Brain (organoid and tissue), 16 donors: ENCODE measurements at places on chromosomes 6 and 20. TPM values are rescaled to one million over a fixed set of nuclear protein-coding genes. Genes with fewer than 3 reads are reported as not detected.

The ADGRG6 gene
- polyA plus RNA-seq, result 0.42 TPM

The CST2 gene
- polyA plus RNA-seq, result not detected

The SLC22A7 gene
- polyA plus RNA-seq, result not detected

The ADGB gene
- polyA plus RNA-seq, result not detected

The CDYL gene
- polyA plus RNA-seq, result 27.8 TPM

The CSNK2A1 gene
- polyA plus RNA-seq, result 120 TPM

The NPBWR2 gene
- polyA plus RNA-seq, result not detected

The TP53INP2 gene
- 169 TPM for polyA plus RNA-seq

The SIM1 gene
- polyA plus RNA-seq, result not detected

The CD24 gene
- polyA plus RNA-seq, result 1,099 TPM

The LINC00237 gene
- 1.3 TPM for polyA plus RNA-seq

The PRND gene
- polyA plus RNA-seq, result not detected

The FOXF2 gene
- polyA plus RNA-seq, result 2.6 TPM

The PNPLA1 gene
- polyA plus RNA-seq, result 0.15 TPM

The TREM1 gene
- 0.93 TPM for polyA plus RNA-seq

The VWA7 gene
- 8.1 TPM for polyA plus RNA-seq

The GRM1 gene
- polyA plus RNA-seq, result 0.44 TPM

The SLC17A2 gene
- not detected for polyA plus RNA-seq

The RSPO4 gene
- 0.34 TPM for polyA plus RNA-seq

The HLA-E gene
- 173 TPM for polyA plus RNA-seq

The DLK2 gene
- 1.9 TPM for polyA plus RNA-seq

The NRN1 gene
- polyA plus RNA-seq, result 44.2 TPM

The CALHM5 gene
- 0.20 TPM for polyA plus RNA-seq

The LHFPL5 gene
- polyA plus RNA-seq, result 5.4 TPM

The LY6G5C gene
- 7.6 TPM for polyA plus RNA-seq

The PAX1 gene
- not detected for polyA plus RNA-seq

The NMBR gene
- polyA plus RNA-seq, result 0.41 TPM

The PRSS16 gene
- polyA plus RNA-seq, result 24.8 TPM

The BANF2 gene
- not detected for polyA plus RNA-seq

The PDYN gene
- 1.0 TPM for polyA plus RNA-seq

The MUC22 gene
- polyA plus RNA-seq, result not detected

The RIPOR3 gene
- polyA plus RNA-seq, result 0.29 TPM

The SLCO4A1 gene
- 18.2 TPM for polyA plus RNA-seq

The OR12D3 gene
- polyA plus RNA-seq, result not detected

The METTL24 gene
- polyA plus RNA-seq, result not detected

The OPRM1 gene
- not detected for polyA plus RNA-seq

The NTSR1 gene
- 0.48 TPM for polyA plus RNA-seq

The TPD52L1 gene
- polyA plus RNA-seq, result 33.9 TPM

The PREP gene
- polyA plus RNA-seq, result 75.0 TPM

The CCR6 gene
- 0.27 TPM for polyA plus RNA-seq

The PGK2 gene
- polyA plus RNA-seq, result not detected

The RSPO3 gene
- 0.15 TPM for polyA plus RNA-seq

The SLC35D3 gene
- polyA plus RNA-seq, result 6.1 TPM

The PPIL4 gene
- 14.0 TPM for polyA plus RNA-seq

The HLA-DQB1 gene
- polyA plus RNA-seq, result 1.4 TPM

The TRIM31 gene
- not detected for polyA plus RNA-seq

The BEND6 gene
- 3.5 TPM for polyA plus RNA-seq

The NR2E1 gene
- polyA plus RNA-seq, result 3.0 TPM

The SGK2 gene
- 7.3 TPM for polyA plus RNA-seq

The GFRA4 gene
- not detected for polyA plus RNA-seq

The ALDH5A1 gene
- polyA plus RNA-seq, result 42.6 TPM

The OVOL2 gene
- 17.9 TPM for polyA plus RNA-seq

The GNAS-AS1 gene
- not detected for polyA plus RNA-seq

The THEMIS gene
- 0.48 TPM for polyA plus RNA-seq
